ENCODE measurements at places on chromosomes 7 and 10. TPM values are rescaled to one million over a fixed set of nuclear protein-coding genes. Genes with fewer than 3 reads are reported as not detected.
A peak's percentile ranks its signal among the peaks of the same experiment; 100 is the strongest.

GRCh38 chr7:68216051-68216450 is 1219.4 kb downstream of the TYW1 start:
- no peak for DNase-seq

DNA sequence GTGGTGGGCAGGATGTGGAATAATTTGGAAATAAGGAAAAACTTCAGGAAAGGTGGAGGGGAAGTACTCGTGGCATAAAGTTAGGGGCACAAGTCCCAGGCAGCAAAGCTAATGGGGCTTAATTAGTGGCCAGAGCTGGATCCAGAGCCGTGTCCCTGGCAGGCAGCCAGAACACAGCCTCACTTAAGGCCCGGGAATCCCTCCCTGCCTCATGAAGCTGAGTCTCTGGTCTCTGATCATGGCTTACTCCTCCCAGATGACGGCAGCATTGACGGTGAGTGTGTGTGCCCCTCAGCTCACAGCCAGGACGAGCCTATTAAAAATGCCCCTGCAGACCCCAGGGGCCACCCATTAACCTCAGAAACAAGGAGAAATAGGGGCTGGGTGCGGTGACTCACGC is 48.2 kb upstream of the NPTX2 start:
- DNase-seq = no peak

- DNase-seq = no peak
Observed at GRCh38 chr7:146479040-146479439, 362.4 kb downstream of the CNTNAP2 start.

DNA sequence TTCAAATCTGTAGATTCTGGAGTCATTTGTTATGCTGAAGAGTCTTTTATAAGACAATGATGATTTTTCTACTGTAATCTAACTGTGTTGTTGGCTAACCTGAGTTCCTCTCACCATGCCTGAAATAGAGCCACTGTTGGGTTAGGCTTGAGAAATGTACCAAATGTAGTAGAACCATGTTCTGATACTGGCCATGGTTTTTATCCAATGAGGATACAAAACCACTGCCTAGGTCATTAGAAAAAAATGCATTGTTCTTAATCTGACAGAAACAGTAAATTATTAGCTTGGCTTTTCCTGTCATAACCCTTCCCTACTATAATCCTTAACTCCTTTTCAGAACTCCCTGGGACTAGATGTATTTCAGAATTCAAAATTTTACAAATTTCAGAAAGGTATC is 86.6 kb downstream of the RAPGEF5 start:
- DNase-seq = no peak

GRCh38 chr10:3426190-3426845 is 253.7 kb upstream of the PITRM1 start:
- DNase-seq = no peak

The GSAP gene
- 39.7 TPM for total RNA-seq

DNA sequence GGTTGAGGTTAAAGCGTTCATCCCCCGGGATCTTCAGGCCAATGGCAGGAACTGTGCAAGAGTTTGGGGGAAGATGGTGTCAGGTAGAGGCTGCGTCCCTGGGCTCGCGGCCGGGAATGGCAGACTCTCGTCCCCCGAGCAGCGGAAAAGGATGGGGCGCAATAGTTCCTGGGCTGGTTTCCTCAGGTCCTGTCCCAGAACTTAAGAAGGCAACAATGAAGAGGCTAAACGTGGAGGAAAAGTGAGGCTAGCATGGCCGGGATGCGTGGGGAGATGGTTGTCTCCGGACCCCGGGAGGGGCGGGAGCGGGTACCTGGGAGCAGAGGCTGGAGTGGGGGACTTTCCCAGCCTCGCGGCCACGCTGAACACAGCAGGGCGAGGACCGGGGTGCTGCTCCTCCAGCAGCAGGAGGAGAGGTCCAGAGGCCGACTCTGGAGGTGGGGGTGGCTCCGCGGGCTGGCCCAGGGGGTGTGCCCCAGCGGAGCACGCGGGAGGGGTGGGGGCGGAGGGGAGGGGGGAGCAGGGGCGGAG is 882 bp downstream of the IRF5 start:
- no peak for DNase-seq

The NEUROD6 gene
- total RNA-seq = not detected

- no peak for DNase-seq
Observed at GRCh38 chr10:52701647-52702046, 70.9 kb downstream of the MBL2 start.

- no peak for DNase-seq
Observed at GRCh38 chr10:49741108-49741995, 20.8 kb downstream of the OGDHL start.

DNA sequence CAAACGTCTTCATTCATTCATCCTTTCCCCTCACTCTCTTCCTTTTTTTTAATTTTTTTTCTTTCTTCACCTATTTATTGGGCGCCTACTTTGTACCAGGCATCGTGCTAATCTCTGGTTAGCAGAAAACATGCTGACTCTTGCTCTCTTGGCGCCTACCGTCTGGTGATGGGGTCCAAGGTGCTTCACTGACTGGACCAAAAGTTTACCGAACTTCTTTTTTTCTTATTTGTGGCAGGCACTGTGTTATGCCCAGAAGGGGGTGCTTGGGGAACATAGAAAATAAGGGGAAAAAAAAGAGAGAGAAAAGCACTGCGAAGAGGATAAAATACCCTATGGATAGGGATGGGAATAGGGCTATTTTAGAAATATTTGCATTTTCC is 505 bp upstream of the FAM204A start:
- DNase-seq = no peak

The GRM3 gene
- total RNA-seq = not detected

The AGR2 gene
- 650 TPM for total RNA-seq

The SMKR1 gene
- 4.4 TPM for total RNA-seq

The PNLIPRP1 gene
- total RNA-seq = not detected

DNA sequence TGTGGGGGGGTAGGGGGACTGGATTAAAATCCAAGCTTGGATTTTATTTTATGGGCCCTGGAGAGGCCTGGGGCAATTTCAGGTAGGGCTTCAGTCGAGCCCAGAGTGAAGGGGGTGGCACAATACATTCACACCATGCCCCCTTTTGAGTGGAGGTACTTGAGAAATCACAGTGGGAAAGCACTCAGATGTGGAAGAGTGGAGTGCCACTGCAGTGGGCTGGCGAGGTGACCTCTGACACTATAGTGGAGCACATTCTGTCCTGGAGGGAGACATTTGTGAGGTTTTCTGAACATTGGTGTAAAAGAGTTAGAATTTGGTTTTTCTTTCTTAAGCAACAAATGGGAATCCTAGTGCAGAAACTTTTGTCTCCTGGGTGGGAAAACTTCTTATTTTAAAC is 143.2 kb downstream of the WNT2 start:
- DNase-seq = no peak

DNA sequence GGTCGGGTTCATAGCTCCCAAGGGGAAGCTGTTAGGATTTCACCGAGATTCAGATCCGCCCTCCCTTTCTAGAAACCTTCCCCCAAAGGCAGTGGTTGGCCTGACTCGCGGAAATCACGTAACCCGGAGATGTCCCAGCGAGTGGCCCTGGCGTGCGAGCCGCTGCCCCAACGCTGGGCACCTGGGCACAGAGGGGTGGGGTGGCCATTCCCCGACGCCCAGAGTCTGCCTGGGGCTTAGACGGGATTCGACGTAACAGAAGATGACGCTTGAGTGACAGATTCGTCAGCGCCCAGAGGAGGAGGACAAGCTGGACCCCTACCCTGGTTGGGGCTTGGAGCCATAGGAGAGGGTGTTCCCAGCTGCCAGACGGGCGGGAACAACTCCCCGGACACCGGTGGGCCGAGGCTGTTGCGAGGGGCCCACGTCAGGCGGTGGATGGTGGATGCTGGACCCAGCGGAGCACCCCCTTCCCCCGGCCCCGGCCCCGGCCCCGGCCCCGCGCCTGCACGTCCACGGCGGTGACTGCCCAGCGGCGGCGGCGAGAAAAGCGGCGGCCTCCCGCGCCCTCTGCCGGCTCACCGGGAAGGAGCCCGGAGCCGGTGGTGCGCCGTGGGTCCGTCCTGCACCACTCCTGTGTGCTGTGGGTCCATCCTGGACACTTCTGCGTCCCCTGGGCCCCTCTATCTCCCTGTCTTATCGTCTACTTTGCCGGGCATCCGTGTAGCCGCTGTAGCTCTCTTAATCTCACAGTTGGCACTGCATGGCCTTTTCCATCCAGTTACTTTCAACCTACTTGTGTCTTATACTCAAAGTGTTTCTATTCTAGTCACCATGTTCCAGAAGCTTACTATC is 35.4 kb upstream of the KNDC1 start:
- DNase-seq = peak; percentile 19

- no peak for DNase-seq
Observed at GRCh38 chr7:77664715-77665114, 31.5 kb upstream of the RSBN1L start.

The PRKAR2B gene
- 2.7 TPM for total RNA-seq

DNA sequence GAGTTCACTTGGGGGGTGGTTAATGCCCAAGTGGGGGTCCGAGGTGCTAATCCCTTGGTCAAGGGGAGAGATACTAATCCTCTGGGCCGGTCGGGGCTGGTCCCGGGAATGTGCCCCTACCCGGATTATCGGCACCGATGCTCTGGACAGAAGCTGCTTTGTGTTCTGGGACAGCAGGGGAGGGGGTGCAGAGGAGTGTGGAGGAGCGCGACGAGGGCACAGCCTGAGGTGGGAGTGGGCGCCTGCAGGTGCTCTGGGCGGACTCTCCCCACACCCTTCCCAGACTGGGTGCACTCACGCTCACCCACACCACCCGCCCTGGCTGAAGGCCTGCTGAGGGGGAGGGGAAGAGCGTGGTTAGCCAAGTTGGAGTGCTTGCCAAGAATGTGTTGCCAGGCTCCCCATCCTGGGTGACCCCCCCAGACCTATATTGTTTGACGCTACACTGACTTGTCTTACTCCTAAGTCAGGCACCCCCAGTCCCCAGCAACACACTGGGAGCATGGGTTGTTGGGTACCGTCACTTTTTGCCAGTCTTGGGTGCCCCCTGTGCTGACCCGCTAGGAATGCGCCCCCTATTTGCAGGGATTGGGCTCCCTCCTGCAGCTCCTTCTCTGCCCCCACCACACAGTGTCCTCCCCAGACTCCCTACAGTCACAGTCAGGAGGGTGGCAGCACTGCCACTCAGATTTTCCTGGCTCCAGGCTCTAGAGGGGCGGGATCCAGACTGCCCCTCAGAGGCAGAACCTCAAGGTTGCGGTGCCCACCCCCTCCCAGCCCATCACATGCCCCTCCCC is 1.2 kb downstream of the SLC4A2 start:
- no peak for DNase-seq

GRCh38 chr10:103969857-103970627 is 3.1 kb downstream of the SLK start:
- DNase-seq = no peak

- DNase-seq = no peak
Observed at GRCh38 chr7:72048420-72048819, 363.7 kb downstream of the CALN1 start.

DNA sequence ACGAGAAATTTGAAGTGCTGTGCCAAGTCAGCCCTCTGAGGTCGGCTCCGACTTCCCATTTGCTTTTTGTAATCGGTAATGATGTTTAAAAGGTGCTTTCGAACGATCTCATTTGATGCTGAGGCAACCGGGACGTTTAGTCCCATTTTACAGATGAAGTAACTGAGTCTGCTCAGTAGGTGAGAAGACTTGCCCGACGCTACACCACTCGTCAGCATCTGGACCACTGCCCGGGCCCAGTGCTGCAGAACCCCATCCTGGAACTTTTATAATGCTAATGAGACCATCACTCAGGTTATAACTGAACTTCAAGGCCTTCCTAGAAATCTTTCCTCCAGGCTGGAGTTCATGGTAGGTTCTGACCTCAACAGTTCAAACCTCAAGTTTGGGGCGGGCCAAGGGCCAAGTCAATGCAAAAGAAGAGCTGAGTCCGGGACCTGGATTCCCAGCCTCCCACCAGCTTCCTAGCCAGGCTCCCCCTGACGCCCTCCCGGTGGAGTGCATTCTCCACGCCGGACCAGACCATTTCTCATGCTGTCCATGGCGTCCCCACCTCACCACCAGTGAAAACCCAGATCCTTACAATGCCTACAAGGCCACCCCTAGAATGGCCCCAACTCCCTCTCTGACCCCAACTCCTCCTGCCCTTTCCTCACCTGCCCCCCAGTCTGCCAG is 699 bp upstream of the PDLIM1 start:
- no peak for DNase-seq

GRCh38 chr10:49751636-49752510 is 10.2 kb downstream of the OGDHL start:
- DNase-seq = no peak

The ZFYVE27 gene
- total RNA-seq = 26.0 TPM

GRCh38 chr10:89952751-89953150 is 251.4 kb downstream of the KIF20B start:
- no peak for DNase-seq

- no peak for DNase-seq
Observed at GRCh38 chr7:131878777-131879176, 322.3 kb upstream of the PODXL start.

The SEPHS1 gene
- total RNA-seq = 46.0 TPM

The RSU1 gene
- total RNA-seq = 35.2 TPM

The ZNF804B gene
- not detected for total RNA-seq

The TSPAN12 gene
- 9.1 TPM for total RNA-seq

Measured in NCI-H460 (cell line).